Peyer's patch (tissue), 4 donors: ENCODE measurements at places on chromosomes 1 and 21. TPM values are rescaled to one million over a fixed set of nuclear protein-coding genes. Genes with fewer than 3 reads are reported as not detected.

GRCh38 chr1:234611847-234612351, 1.9 kb upstream of the IRF2BP2 start:
- DNase-seq, result peak; percentile 38

DNA sequence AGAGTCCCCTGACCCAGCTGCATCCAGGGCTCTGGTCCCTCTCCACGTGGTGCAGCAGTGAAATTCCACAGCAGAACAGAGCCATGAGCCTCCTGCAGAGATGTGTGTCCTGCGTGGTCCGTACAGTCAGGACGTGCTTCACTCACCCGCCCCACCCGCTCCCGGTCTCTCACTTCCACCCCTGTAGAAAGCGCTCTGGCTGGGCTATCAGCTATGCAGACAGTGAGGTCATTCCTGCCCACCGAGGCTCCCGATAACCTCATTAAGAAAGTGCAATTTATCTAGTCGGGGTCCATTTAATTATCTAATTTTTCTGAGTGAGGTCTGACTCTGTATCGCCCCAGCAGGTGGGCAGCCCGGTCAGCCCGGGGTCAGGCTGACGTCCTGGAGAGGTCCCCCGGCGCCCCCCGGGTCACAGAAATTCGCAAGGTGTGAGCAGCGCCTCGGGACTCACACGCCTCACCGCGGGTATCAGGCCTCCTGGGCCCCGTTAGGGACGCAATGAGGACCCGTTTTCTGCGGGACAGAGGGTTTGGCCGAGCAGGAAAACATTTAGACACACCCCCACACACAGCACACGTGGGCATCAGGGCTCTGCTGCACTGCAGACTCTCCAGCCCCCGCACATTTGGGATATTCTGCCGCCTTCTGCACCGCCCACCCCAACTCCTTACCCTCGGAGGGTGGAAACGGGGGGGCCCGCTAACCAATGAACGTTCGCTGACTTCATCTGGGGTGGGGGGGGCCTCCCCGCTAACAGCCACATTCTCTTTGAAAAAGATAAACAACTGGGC, 76.7 kb downstream of the PRDM16 start:
- no peak for DNase-seq

- no peak for DNase-seq
Measured at GRCh38 chr1:229191066-229191674, 79.7 kb upstream of the RAB4A start.

Gene CELA3B
- total RNA-seq, result not detected

DNA sequence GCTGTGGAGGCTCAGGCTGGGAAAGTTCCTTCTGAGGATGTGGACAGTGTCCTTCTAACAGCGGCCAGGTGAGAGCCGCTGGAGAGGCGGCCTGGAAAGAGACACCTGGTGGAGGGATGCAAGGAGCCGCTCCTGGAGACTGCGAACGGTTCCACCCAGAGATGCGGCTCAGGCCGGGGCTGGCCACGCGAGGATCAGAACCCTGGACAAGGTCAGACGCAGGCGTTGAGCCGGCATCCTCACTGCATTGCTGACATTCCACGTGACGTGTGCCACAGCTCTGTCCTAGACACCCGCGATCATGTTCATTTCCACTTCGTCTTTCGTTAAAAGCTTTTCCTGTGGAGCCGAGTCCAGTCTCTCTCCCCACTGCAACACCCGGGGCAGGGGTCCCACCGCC, 28.8 kb downstream of the CFAP74 start:
- no peak for DNase-seq

DNA sequence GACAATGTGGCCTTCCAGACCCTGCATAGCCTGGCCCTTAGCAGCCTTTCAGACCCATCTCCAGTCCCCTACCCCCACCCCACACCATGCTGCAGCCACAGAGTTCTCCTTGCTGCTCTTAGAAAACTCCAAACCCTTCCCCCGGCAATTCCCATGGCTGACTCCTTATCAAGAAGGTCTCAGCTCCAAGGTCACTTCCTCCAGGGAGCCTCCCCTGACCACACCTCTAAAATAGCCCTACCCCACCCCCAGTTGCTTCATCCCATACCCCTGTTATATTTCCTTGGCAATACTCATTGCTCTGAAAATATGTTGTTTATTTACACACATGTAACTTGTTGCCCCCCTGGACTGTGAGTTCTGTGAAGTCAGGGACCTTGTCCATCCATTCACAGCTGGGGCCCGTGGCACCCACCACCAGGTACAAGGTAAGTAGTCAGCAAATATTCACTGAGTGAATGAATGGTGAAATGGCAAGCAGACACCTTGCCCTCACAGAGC, 4.3 kb upstream of the ADGRB2 start:
- no peak for DNase-seq

Gene GJA8
- not detected for total RNA-seq

DNA sequence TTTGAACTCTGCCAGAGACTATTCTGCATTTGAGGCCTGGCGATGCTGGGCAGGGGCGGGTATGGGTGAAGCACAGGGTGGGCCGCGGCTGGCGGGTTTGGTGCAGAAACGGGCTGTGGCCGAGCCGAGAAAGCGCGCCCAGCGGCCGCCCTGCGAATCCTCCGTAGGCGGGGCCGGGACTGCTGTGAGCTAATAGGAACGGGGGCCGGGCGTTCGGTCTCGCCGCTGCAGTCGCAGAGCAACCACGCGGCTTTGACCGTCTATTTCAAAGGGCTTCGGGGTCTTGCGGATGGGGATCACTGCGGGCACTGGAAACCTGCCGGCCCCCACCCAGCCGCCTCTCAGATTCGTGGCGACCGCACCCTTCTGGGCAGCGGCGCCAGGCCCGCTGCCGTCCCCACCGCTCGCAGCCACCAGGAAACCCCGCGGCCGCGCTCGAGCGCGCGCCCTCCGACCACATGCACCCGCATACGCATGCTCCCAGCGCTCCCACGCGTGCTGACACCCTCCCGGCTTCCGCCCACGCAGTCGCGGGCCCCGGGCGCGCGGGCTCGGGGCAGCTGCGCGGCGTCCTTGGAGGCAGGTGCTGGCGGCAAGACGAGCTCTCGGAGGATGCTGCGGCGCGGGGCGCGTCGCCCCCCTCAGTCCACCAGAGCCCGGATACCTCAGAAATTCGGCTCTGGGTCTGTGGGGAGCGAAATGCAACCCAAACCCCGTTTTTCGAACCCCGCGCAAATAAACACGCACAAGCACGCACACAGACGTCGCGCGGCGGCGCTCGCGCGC, 32.6 kb downstream of the DNTTIP2 start:
- peak; percentile 95 for DNase-seq

- peak; percentile 66 for DNase-seq
Measured at GRCh38 chr1:37478451-37478881, 4.1 kb downstream of the ZC3H12A start.

- no peak for DNase-seq
Measured at GRCh38 chr1:207191776-207192175, 87.7 kb downstream of the C4BPA start.

DNA sequence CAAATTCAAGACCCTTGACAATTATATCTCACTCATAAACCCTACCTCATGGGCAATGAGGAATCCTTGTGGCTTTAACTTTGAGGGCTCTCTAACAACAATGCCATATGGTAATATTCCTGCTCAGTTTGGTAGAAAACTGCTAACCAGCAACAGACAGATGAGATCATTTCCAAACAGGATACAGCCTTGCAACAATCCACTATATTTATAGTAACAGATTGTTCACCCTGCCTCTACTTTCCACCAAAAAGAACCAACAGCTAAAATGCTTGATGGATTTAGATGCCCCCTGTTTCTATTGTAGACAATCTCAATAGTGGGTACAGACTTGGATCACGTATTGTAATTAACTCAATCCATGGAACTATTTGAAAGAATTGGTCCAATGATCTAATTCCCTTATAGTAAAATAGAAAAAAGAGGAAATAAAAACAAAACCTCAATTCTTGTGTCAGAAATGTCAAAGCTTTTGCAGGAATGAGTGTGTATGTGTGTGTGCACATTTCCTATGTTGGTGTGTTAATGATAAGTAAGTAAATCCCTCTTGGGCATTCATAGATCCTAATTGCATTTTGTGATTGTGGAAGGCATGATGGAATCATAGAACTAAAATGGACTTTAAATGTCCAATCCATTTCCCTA, 100.0 kb upstream of the EDEM3 start:
- DNase-seq, result no peak

DNA sequence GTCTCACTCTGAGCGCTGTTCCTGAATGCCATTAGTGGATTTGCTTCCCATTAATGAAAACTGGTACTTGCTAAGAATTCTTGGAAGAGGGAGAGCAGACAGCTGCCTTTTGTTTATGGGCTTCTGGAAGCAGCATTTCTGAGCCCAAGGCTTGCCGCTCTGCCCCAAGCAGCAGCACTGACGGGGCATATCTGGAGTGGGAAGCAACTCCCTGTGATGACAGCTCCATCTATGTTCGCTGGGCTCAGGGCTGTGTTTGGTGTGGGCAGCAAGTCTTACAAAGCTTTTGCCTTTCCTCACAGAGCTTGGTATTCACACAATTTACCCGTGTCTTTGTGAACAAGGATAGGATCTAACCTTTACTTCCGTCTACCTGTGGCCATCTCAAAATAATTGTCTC, 72.2 kb downstream of the DDX20 start:
- no peak for DNase-seq

- no peak for DNase-seq
Measured at GRCh38 chr1:12146343-12147112, 20.3 kb upstream of the TNFRSF1B start.

GRCh38 chr1:77095236-77095635, 124.0 kb downstream of the PIGK start:
- DNase-seq, result no peak

DNA sequence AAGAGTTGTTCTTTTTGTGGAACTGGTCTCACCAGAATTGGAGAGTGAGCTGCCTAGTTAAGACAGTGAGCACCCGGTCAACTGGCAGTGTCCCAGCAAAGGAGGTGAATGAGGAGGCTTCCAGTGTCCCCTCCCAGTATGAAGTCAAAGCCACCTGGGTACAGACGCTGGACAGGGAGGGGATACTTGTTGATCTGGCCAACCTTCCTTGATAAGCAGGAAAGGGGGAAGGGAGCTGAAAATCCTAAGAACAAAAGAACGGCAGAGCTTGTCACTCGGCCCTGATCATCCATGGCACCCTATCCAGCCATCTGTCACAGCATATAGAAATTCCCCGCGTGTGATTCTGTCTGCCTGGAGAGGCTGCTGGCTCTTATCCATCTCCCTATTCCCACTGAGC, 91.5 kb downstream of the SSBP3 start:
- no peak for DNase-seq

Gene LCE1A
- total RNA-seq, result not detected

DNA sequence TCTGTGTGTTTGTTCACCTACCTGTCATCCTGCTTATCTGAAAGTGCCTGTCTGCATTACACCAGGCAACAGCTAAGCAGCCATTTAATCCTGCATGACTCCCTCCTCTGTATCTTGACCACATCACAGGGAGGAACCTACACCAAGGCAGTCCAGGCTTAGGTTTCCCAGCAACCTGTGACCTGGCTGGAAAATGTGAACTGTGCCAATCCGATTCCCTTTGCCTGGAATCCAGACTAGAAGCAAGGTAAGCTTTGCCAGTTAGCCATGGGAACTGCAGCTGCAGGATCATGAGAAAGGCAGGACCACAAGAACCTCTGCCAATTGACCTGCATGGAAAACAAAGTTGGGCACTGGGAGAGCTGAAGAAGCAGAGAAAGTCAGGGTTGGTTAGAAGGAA, 6.3 kb upstream of the ATP1B1 start:
- no peak for DNase-seq

GRCh38 chr1:231385416-231385748, 36.7 kb downstream of the EGLN1 start:
- no peak for DNase-seq

DNA sequence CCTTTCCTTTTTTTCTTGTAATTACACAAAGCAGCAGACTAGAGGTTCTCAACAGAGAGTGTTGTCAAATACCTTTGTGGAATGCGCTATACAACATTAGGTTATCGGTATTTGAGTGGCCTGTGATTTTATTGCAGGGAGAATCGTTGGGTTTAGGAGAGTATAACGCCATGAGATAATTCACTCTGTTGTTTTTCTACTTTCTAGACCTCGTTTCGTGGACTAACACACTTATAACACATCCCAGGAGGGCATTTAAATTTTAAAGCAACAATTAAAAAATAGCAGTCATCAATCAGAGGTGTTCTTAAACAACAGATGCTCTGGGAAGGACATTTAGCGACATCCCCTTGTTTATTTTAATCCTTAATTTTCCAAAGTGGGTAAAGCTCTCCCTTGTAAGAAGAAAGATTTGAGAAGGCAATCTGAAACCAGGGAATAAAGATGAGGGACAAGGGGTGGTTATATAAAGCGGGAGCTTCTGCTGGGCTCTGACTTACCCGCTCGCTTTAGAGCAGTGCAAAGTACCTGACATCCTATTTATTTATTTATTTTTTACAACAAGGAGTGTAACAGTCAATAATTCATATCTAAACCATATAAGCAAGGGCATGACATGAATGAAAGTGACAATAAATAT, 4.9 kb downstream of the PBX1 start:
- no peak for DNase-seq

Gene UTP11
- total RNA-seq, result 19.8 TPM

GRCh38 chr1:219774386-219774785, 154.0 kb downstream of the SLC30A10 start:
- DNase-seq, result no peak

GRCh38 chr1:15633756-15634420, 16.6 kb downstream of the DDI2 start:
- no peak for DNase-seq

GRCh38 chr1:113732802-113733201, 26.5 kb downstream of the PHTF1 start:
- no peak for DNase-seq

DNA sequence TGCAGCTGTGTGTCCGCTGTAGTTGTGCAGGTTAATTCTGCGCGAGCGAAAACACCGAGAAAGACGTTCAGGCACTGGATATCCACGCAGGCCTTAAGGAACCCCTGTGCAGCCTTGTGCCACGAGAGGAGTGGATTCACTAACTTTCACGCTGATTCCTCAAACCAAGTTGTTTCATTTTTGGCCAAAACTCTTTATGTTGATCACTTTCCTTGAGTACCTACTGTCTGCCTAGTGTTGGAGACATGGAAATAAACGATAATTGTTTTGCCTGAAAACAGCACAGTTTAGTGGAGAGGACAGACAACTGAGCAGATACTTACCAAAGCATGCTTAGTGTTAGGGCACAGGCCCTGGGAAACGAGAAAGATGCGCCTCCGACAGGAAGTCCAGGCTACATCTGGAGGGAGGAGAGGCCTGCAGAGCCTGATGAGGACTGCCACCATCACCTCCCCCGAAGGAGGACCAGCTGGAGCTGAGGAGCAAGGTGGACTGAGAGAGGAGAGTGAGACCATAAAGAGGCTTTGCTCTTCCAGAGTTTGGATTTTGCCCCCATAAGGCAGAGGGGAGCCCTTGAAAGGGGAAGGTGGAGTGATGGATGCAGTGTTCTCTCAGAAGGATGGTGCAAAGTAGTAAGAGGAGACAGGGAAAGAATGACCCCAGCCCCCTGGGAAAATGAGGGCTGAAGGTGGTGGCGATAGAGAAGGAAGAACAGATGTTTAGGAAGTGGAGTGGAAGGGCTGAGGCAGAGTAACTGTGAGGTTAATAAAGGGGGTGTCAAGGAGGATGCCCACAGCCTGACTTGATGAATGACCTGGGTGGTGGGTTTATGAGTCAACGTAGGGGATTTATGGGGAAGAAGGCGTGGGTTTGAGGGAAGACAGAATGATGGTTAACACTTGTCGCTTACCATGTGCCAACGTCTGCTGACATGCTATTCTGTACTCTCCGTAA, 956 bp upstream of the SCAF4 start:
- peak; percentile 25 for DNase-seq

Gene FCAMR
- total RNA-seq, result 1.5 TPM

Gene TCP10L
- total RNA-seq, result not detected

Gene GPR89B
- 30.9 TPM for total RNA-seq

GRCh38 chr1:117710710-117711109, 104.9 kb downstream of the TENT5C start:
- no peak for DNase-seq
